ENCODE measurements at places on chromosomes 2 and 18.

- DNase-seq = no peak
These were observed 44.5 kb downstream of the RPE start for GRCh38 chr2:210046851-210047500.

DNA sequence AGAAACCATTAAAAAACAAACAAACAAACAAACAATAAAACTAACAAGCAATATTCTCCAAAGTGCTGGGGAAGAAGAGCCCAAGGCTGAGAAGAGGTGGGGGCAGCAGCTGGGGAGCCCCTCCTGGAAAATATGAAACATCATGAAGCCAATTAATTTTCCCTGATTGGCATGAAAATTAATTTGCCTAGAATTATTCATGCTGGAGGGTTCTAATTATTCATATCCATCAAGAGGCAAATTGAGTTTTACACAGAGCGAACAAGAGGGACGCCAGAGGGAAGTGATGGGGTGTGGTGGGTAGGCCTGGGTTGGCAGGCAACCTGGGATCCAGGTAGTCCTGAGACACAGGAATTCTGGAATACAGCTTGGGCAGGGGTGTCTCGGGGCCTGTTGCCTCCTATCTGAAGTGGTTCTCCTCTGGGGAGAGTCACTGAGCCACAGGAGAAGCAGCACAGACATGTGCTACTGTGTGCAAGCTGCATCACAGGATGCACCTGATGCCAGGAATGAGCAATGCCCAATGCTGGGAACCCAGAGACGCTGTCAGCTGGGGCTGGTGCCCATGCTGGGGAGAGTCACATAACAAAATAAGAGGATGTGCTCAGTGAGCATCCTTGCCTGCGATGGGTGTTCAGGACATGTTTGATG is 100.5 kb downstream of the TEX51 start:
- DNase-seq = no peak

DNA sequence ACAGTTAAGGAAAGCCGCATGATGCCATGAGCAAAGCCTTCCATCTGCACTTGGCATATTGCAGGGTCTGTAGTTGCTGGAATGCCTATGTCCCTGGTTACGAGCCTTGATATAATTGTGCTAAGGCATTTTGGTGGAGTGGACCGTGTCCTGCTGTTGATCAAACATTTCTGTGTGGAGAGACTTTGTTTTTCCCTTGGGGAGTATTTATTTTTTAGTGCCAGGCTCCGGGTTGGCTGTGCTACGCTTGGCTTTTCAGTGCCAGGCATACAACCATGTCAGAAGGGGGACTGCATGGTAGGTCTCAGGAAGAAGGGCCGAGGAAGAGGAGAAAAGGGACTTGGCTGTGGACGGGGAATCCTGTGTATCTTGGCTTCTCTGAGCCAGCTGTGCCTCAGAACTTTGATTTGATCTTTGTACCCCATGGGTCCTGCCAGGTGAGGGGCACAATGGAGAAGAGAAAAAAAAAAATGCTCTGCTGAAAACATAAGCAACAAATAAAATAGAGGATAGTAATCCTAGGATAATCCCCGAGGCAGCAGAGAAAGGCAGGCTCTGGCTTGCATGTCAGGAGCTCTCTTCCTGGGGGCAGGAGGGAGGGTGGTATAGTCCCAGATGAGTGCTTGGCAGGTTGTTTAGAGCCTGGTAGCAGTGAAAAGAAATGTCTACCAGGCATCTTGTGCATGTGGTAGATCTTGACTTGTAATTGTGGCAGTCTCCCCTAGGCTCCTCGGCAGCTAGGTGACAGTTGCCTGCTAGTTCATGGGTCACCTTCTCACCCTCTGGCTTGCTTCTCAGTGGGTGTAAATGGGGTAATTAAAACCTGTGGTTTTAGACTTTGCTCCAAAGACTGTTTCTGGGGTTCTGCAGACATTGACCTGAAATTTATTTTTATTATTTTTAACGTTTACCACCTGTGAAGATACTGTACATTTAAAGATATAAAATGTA is 233.0 kb downstream of the NEDD4L start:
- DNase-seq = no peak

DNA sequence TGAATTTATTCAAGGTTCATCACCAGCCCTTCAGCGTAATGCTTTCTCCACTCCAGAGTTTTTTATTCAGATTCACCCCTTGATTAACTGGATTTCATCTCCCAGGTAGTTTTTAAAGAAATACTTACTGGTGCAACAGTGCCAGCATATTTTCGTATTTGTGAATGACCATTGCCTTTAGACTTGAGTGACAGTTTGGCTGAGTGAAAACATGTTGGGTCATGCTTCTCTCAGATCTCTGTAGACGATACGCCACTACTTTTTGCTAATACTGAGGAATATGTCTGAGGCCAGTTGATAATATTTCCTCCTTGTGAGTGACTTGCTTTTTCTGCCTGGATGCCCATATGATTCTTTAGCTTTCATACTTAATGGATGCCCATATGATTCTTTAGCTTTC is 51.5 kb downstream of the CYP26B1 start:
- no peak for DNase-seq

DNA sequence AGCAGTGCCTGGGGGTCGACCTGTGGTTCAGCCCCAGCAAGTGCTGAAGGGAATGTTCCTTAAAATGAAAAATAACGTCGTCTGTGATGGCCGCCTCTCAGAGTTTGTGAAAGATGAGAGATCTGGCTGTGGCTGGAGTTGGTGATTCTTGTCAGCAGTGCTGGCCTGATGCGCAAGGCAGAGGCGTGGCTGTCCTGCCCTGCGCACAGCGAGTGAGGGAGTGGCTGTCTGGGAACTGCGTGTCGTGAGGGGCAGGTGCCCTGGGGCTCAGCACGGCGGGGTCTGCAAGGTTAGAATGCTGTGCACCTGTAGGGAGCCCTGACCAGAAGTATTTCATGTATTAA is 8.8 kb downstream of the NFATC1 start:
- no peak for DNase-seq

GRCh38 chr18:40676668-40677067 is 1278.4 kb upstream of the PIK3C3 start:
- DNase-seq = no peak

- no peak for DNase-seq
These were observed 7.3 kb upstream of the MLPH start for GRCh38 chr2:237479747-237480146.

GRCh38 chr2:218284106-218284811 is 8.0 kb downstream of the TMBIM1 start:
- no peak for DNase-seq

DNA sequence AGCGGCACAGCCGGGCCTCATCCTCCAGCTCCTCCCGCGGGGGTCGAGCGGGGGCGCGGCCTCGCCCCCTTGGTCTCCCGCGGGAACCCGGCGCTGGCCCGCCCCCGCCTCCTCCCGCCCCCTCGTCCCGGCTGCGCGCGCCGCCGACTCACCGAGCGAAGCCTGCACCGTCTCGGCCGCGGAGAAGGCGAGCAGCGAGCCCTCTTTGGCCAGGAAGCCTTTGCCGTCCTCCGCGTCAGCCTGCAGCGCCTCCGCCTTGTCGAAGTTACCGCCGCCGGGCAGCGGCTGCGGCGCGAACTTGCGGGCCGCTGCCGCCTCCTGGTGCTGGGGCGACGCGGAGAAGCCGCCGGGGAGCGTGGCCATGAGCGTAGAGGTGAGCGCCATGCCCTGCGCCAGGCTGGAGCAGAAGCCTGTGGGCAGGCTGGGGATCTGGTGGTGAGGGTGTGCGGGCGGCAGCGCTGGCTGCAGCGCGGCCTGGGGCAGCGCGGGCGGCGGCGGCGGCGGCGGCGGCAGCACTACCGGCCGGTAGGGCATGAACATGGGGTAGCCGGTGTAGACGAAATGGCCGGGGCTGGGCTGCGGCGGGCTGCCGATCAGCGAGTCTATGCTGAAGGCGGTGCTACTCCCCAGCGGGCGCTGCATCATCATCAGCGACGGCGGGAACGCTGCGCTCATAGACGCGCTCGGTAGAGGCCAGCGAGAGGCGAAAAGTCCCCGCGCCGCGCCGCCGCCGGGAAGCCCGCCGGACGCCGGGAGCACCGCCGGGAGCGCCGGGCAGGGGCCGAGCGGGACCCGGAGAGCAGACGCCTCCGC is 683 bp downstream of the GBX2 start:
- no peak for DNase-seq

GRCh38 chr2:171584001-171584400 is 61.7 kb downstream of the CYBRD1 start:
- DNase-seq = no peak

GRCh38 chr2:9398881-9399780 is 24.2 kb downstream of the ITGB1BP1 start:
- DNase-seq = no peak

DNA sequence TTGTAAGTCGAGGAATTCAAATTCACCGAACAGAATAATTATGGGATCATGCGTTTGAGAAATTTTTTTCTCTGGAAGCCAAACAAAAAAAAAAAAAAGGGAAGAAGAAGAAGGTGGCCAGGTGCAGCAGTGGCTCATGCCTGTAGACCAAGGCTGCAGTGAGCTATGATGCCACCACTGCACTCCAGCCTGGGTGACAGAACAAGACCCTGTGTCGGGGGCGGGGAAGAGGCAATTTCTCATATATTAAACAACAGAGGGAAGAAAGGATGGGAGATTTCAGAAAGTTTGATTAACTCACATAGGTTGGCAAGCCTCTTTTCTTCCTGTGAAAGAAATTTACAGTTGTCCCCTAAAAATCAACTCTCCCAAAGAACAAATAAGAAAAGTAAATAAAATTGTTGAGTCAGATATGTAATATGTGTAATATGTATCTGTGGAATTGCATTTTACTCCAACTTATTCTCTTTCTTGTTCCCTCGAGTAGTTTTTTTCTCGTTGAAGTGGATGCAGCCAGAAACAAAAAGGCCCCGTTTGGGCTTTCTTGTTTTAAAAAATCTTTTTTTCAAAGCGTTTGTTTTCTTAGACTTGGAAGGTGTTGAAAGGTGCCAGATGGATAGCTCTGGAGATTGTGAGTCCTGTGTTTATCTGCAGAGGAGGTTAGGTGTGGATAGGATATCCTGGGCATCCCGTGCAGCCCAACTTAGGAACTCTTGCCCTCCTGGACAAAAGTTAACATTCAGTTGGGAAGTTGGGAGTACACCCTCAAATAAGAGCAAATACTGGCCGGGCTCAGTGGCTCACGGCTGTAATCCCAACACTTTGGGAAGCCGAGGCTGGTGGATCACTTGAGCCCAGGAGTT is 25.4 kb upstream of the FMNL2 start:
- no peak for DNase-seq

DNA sequence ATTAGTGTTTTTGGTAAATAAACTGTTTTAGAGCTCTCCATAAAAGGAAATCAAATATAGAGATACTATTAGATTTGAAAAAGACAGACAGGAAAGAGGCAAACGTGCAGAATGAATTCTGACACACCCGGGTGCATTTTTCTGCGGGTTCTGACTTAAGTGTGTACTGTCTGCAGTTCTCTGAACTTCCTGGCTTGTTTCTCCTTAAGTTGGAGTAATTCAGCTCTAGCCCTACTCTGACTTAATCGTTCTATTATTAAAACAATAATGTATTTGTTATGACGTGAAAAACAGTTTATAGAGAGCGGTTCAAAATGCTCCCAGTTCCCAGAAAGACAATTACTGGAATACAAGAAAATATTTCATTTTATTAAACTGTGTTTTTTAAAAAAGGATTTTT is 305.9 kb downstream of the ARHGAP15 start:
- no peak for DNase-seq

DNA sequence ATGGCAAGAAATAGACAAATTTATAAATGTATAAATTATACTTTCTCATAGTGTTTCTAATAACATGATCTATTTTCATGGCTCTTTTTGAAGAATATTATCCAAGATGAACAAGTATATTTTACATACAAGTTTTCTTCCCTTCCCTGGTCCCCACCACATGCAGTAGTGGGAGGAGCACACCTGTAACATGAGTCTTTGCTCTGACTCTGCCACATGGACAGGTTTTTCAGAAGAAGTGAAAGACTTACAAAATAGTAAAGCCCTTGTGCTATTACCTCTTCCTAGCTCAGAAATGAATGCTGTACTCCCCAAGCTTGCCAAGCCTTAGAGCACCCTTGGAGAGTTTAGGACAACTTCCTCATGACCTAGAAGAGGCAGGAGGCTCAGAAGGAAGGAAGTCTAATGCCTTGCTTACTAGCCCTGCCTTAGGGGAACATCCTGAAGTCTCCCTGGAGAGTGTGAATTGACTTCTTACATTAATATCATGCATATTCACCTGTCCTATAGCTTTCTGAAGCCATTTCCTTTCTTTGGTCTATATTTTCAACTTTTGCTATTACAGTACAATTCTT is 18.4 kb downstream of the MXD1 start:
- DNase-seq = no peak

DNA sequence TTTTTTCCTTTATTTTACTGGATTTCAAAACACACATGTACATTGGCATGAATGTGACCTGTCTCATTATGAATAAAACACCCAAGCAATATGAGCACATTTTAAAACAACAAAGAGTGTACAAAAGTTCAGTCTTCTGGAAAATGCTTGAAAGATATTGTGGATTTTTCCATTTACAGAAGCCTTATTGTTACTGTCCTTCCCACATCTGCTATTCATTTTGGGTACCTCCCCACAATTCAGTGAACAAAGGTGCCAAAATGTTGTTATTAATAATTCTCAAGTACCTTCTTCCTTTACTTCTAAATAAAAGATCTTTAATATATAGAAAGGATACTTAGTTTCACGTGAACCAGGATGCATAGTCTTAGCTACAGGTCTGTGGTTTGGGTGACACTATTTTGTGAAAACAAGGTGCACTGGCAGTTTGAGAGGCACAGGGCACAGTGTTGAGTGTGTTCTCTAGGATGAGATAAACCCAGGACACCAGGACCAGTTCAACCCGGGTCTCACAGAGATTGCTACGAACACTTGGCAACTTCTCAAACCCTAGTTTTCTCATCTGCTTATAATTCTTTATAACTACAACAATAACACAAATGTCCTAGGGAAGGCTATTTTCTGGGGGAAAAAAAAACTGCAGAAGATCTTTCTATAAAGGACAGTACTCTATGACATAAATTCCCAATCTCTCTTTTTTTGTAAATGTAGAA is 84.5 kb upstream of the GALNT5 start:
- no peak for DNase-seq

- DNase-seq = no peak
These were observed 23.9 kb downstream of the CFAP65 start for GRCh38 chr2:219017201-219017931.

DNA sequence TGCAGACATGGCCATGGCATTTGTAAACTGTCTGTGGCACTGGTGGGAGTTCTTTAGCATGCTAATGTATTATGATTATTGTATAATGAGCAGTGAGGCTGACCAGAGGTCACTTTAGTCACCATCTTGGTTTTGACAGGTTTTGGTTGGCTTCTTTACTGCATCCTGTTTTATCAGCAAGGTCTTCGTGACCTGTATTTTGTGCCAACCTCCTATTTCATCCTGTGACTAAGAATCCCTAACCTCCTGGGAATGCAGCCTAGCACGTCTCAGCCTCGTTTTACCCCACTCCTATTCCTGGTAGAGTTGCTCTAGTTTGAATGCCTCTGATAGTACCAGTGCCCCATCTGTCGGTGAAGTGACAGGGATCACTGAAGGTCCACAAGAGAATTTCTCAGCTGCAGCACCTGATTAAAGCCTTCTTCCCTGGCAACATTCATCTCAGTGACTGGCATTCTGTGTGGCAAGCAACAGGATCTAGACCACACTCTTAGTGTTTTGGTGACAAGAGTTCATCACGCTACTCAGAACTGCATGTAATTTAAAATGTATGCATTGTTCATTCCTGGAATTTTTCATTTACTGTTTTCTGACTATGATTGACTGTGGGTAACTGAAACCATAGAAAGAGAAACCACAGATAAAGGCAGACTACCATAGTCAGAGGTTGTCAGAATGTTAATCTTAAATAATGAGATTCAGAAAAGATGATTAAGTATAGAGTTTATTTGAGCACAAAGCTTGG is 43.0 kb upstream of the GPR39 start:
- DNase-seq = no peak

- DNase-seq = no peak
These were observed 557.5 kb downstream of the ARHGAP15 start for GRCh38 chr2:143686585-143687164.
